ENCODE measurements at places on chromosomes 6 and 20. TPM values are rescaled to one million over a fixed set of nuclear protein-coding genes. Genes with fewer than 3 reads are reported as not detected.

Gene GSTA2
- total RNA-seq, result not detected

Gene PPDPF
- 307 TPM for total RNA-seq

Gene KCNQ2
- total RNA-seq, result 0.52 TPM

Gene TMC2
- 0.10 TPM for total RNA-seq

Gene CD83
- 1.6 TPM for total RNA-seq

Gene PRR3
- total RNA-seq, result 2.9 TPM
